ENCODE measurements at places on chromosomes 12 and 14.

DNA sequence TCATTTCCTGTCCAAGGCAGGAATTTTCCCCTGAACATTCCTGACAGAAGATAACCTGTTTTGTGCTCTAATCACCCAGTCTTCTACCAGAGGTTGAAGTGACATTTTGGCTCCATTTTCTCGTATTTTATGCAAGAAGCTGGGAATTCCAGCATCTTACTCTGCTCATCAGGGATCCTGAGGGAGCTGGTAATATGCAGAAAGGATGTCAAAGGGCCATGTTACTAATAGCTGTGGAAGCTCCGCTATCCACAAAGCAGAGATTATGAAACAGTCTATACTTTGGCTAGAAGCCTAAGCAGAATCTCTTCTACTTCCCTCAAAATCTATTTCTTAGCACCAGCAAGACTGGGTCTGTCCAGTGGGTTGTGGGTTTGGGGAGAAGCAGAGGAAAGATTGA lies 613.0 kb downstream of the DIO2 start:
- DNase-seq: no peak

DNA sequence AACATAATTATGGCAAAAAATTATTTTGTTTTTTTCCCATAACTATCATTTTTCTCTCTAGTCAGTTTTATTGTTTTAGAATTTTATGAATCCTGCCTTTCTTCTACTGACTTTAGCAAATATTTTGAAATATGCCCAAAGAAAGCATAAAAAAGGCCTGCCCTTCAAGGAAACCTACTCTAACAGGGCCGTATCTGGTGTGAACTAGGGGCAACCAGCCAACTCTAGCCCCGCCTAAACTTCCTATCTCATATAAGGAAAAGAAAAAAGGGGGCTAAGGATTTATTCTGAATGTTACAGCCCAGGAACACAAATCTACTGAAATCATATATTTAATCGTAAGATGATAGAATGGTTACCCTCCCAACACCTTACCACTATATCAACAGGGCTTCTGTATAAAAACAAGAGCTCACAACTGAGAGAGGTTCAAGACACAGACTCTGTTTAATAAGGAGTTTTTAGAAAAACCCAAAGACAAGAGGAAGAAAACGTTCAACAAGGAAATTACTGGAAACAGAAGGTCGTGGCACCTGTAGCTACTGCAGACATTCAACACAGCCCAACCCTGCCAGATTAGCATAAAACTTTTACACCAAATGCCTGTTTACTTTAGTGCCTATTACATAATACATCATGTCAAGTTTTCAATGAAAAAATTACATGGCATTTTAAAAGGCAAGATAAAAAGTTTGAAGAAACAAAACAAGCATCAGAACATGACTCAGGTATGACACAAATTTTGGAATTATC lies 12.9 kb upstream of the EPYC start:
- no peak for DNase-seq

DNA sequence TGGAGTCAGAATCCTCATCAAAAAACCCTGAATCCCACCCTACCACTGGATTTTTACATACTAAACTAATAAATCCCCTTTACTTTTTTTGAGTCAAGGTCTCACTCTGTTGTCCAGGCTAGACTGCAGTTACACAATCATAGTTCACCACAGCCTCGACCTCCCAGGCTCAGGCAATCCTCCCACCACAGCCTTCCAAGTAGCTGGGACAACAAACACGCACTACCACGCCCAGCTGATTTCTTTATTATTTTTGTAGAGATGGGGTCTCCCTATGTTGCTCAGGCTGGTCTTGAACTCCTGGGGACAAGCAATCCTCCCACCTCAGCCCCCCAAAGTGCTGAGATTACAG lies 24.3 kb downstream of the SPTSSA start:
- DNase-seq: no peak

DNA sequence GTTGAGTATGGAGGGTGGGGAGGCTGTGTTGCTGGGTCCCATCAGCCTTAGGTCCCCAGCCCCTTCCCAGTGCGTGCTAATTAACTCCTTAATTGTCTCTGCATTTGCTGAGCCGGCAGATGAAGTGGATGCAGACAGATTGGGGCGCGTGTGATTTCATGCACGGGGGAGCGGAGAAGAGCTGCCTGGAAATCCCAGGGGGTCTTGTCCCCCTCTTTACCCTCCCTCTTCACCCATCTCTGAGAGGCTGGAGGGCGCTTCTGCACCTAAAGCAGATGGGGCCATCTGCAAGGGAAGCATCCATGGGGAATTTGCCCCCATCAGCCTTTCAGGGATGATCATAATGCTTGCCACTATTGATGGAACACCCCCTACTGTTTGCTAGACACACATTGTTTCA lies 4.4 kb upstream of the ASIC1 start:
- no peak for DNase-seq

DNA sequence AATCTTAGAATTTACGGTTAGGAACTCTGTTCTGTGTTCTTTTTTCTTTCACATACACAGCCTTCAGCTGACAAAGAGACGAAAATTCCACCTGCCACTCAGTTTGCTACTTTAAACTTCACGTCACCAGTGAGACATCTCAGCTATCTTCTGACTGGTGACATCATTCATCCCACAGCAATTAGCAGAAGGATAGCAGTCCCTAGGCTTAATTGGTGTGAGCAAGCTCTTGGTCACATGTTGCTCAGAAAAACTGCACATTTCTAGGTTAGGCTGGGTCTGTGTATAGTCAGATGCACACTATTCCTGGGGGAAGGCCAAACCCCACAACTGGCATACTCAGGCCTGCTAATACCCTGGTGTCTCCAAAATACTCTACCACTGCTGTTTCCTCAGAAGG lies 23.9 kb downstream of the SLC7A7 start:
- no peak for DNase-seq

- no peak for DNase-seq
These were observed 75.5 kb downstream of the ACADS start for GRCh38 chr12:120801146-120801545.

DNA sequence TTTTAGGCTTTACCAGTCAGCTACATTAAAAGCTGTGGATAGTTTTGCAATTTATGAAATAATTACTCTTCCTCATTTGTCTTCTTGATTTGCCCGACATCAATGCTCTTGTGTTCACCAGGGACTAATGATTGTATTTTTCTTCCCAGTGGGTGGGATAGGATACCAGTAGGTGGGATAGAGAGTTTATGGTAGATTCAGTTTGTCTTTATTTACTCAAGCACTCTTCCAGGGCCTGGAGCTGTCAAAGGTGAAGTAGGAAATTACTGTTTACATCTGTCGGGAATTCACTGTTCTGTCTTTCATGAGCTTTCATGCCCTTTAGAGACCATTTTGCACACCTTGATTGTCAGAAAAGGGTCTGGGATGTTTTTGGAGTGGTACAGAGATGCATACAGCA lies 36.6 kb downstream of the ETV6 start:
- no peak for DNase-seq

- DNase-seq: no peak
These were observed 44.3 kb upstream of the STK38L start for GRCh38 chr12:27199638-27200300.

DNA sequence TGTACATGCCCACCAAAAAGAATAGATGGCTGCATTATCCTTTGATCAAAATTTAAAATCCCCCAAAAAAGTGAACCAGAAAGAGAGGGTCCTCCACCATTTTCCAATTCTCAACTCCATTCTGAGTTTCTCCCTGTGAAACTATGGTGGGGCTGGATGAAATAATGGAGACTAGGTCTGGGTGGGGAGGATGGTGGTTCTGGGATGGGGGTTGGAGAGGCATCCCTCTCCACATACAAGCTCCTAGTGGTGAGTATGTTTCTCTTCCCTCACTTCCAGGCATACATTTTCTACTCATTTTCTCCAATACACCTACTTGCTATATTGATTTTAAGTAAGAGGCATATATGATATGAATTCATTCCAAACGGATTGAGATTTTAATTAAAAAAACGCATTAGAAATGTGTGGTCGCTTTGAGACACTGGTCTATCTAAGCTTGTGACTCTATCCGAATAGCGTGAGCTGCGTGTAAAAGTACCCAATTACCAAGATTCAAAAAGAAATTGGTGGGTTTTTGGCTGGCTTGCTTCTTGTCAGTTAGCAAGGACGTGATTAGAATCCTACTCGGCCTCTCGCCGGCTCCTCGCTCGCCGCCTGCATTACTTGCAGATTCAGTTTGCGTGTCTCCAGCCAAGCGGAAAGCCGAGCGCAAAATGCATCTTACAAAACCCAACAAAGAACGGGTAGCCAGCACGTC lies 3.4 kb downstream of the ASCL1 start:
- DNase-seq: no peak

DNA sequence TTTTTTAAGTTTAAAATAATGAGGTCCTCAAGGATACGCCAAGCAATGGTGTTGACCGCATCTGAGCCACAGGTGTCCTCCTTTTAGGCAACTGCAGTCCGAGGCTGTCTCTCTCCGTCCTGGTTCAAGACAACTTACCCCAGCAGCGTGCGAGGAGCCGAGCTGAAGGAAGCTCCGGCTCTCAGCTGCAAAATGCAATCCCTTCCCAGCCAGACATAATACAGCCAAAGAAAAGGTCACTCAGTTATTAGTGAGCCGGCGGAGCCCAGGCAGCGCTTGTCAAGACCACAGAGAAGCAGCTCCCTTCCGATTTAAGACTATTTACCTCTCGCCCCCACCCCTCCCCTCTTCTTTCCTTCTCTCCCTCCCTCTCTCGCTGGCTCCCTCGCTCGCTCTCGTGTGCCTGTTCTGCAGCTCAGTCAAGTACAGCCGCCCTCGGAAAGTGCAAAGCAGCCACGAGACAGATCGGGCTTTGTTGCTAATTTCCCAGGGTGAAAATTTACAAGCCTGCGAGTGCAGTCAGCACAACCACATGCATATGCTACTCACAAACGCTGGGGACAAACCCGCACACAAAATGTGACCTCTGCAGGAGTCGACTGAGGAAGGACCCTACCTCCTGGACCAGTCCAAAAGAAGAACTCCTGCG lies 363 bp upstream of the LMO3 start:
- no peak for DNase-seq

- no peak for DNase-seq
These were observed 3.9 kb downstream of the MPHOSPH9 start for GRCh38 chr12:123229051-123229450.

DNA sequence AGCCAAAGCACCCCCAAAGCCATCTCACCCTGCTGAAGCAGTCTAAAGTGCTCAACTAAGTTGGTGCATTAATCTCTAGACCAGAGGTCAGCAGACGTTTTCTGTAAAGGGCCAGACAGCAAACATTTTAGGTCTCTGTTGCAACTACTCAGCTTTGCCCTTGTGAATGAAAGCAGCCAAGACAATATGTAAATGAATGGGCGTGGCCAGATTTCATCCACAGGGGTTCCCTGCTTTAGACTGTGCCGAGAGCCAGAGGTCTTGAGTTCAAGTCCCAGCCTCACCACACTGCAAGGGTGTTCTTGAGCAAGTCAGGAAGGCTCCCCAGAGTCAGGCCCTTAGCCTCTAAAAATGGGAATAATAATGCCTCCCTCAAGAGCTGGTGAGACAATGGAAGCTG lies 166.2 kb downstream of the CHST11 start:
- DNase-seq: no peak

DNA sequence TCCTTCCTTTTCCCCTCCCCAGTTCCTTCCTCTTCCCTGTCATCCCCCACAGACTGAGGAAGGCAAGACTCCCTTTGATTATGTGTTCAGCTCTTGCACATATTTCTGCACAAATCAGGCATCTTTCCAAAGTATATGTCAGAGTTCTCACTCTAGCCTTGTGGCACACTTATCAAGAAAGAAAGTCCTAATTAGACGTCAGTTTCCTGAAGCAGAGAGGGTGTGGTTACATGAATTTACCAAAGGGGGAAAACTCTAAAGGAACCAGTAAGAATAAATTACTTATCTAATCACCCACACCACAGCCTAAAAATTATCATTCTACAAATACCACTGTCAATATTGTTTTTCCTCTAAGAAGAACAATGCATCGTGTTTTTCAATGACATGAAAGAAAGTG lies 120.7 kb upstream of the GRIP1 start:
- DNase-seq: no peak

GRCh38 chr12:31353750-31354708 lies 28.1 kb upstream of the SINHCAF start:
- no peak for DNase-seq

DNA sequence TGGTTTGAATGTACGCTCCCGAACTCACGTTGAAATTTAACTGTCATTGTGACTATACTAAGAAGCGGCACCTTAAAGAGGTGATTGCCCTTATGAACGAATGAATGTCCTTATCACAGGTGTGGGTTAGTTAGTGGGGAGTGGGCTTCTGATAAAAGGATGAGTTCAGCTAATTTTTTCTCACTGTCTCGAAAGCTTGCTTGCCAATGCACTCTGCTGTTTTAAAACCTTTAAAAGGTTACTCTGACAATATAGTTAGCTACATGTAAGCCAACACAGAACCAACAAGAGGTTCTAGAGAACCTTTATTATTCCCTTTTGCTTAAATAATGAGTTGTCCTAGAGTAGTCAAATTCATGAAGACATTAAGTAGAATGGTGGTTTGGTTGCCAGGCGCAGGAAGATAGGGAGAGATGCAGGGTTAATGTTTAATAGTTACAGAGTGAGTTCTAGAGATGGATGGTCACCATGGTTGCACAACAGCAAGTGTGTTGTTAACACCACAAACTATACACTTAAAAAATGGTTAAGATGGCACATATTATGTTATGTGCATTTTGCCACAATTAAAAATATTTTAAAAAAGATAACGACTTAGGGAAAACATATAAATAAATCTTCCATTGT lies 26.3 kb downstream of the RTN1 start:
- DNase-seq: no peak

- DNase-seq: no peak
These were observed 53.0 kb downstream of the ARL6IP4 start for GRCh38 chr12:123033392-123034021.

- DNase-seq: no peak
These were observed 11.0 kb upstream of the LALBA start for GRCh38 chr12:48580831-48581230.

GRCh38 chr12:93572712-93573551 lies 457 bp downstream of the SOCS2 start:
- DNase-seq: no peak

- DNase-seq: no peak
These were observed 49.7 kb downstream of the IGF1 start for GRCh38 chr12:102430661-102431060.

GRCh38 chr14:63308723-63309317 lies 9.9 kb downstream of the GPHB5 start:
- no peak for DNase-seq

DNA sequence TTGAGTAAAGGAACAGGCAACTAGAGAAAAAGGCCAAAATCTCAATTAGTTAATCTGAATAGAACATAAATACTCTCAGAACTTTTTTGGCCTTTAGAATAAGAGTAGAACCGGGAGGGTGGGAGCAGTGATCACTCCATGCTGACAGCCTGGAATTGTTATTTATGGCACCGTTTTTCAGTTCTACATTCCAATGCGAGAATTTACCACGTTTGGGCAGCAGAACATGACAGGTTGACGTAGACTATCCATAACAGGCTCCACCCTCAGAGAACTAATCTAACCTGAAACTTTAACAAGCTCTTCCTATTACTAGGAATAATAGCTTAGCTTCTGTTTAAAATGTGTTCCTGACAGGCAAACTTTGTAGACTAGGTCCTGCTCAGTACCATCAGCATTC lies 379.1 kb downstream of the SEC23A start:
- DNase-seq: no peak
